Small intestine (tissue), 16 donors: ENCODE measurements at places on chromosomes 12 and 14.

GRCh38 chr12:29204521-29204920 lies 55.4 kb downstream of the FAR2 start:
- H3K4me3 ChIP-seq = no peak overlapping the region
- no peak for DNase-seq
- H3K36me3 ChIP-seq = no peaks in the 10 kb centered on the region
- no peaks in the 10 kb centered on the region for H3K27me3 ChIP-seq

DNA sequence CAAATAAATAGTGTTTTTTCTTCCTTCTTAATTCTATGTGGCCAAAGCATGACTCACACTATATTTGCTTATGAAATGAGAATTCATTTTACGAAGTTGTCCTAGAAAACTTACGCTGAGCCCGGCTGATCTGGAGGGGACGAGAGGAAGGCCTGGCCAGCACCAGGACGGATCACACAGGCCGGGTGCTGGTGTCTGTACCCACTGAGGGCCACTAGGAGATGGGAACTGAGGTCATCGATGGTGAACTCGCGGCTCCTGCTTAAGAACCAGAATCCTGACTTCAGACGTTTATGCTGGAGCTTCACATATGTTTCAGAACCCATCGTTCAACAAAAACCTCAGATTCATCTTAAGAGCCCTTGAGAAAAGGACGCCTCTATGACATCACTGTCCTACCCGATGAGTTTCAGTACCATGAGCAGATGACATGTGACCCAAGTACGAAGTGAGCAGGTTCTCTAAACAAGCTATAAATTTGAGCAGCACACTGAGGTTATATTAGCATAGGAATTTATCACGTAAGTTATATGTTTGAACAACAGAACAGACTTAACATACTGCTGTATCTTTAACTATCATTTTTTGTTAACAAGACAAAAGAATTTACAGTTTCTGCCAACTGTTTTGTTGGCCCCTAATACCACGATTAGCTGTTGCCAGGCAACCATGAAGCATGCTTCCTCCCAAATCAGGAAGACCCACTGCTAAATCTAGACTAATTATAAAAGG lies 111.9 kb downstream of the FOXN3 start:
- H3K27me3 ChIP-seq = no peaks in the 10 kb centered on the region
- no peak overlapping the region for H3K4me3 ChIP-seq
- no peak overlapping the region for H3K27ac ChIP-seq
- H3K4me1 ChIP-seq = peaks cover 7% of the 10 kb centered on the region

DNA sequence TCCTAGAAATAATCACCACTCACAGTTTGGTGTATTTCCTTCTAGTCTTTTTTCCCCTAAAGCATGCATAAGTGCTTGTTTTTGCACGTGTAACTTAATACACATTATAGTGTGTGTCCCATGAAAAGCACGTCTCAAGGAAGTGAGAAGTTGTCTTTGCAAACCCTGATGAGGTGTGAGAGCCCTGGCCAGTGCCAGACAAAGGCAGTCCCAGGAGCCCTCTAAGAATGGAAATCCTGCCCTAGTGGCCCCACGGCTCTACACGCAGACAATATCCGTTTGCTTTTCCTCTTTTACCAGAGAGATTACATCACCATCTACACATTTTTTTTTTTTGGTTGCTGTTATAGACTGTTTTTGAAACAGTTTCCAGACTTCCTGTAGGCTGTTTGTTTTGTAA lies 85.5 kb upstream of the FZD10 start:
- no peaks in the 10 kb centered on the region for H3K4me1 ChIP-seq
- H3K27ac ChIP-seq = no peak overlapping the region
- H3K4me3 ChIP-seq = no peak overlapping the region
- H3K27me3 ChIP-seq = peaks cover 6% of the 10 kb centered on the region
- no peak for DNase-seq
- no peaks in the 10 kb centered on the region for H3K36me3 ChIP-seq

GRCh38 chr12:47729233-47729632 lies 3.9 kb upstream of the ENDOU start:
- no peak overlapping the region for H3K27ac ChIP-seq
- H3K27me3 ChIP-seq = no peaks in the 10 kb centered on the region
- H3K4me1 ChIP-seq = no peaks in the 10 kb centered on the region
- DNase-seq = no peak
- no peaks in the 10 kb centered on the region for H3K36me3 ChIP-seq
- no peak overlapping the region for H3K4me3 ChIP-seq
